Uterus (tissue), 4 donors: ENCODE measurements at places on chromosomes 12 and 14.

GRCh38 chr14:78992867-78993266, 822.7 kb downstream of the NRXN3 start:
- no peak for DNase-seq

DNA sequence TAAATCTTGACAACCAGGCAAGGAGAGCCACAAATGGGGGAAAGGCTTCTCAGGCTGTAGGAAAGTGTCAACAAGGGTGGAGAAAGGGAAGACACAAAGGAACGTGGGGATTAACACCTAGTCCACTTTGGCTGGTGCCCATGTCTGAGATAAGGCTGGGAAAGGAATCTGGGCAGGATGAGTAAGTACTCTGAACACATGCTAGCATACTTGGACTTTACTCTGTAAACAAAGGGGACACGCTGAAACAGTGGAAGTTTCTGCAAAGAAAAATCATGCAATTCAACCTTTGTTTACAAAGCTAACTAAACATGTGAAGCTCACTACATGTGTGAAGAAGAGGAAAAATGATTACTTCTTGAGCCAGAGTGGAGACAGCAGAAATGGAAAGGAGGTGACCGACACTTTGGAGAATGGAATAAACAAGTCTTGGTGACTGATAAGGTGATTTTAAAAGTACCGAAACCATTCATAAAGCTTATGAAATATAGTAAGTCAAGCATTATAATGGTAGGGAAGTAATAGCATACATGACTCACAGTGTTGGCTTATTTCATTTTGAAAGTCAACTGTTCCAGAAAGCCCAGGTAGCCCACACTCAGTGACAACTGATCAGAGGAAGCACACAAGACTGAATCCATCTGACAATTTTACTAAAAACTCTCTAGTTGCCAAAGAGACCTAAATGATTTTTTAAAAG, 13.2 kb downstream of the CPNE8 start:
- no peak for DNase-seq

- no peak for DNase-seq
These were observed 32.7 kb downstream of the JAG2 start for GRCh38 chr14:105135700-105136395.

DNA sequence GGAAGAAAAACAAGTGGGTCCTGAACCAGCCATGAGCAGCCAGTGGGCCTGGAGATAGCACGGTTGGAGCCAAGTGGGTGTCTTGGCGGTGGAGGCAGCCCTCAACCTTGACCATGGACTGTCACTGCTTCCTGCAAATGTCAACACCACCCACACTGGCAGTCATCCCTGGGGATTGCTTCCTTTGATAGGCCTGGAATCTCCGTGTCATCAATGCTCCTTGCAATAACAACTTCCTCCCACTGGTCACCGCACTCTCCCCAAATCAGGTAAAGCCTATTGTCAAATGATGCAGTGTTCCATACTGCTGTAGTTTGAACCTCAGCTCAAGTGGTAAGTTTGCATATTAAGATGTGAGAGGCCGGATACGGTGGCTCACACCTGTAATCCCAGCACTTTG, 129.1 kb downstream of the NTF3 start:
- no peak for DNase-seq

DNA sequence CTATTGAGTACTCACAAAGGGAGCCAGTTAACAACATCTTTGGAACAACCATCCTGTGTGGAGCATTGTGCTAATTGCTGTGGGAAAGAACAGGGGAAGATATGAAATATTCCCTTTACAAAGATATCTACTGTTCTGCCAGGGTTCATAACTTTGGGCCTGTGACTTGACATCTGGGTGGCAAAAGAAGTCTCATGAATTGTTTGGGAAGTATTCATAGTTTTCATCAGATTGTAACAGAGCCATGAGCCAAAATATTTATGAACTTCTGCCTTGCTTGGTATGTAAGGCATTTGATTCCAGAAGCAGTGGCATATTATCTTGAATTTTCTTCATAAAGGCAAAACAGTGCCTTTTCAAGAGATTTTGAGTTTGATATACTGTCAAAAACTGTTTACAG, 816.2 kb downstream of the DIO2 start:
- no peak for DNase-seq

GRCh38 chr14:30496852-30497251, 62.1 kb upstream of the G2E3 start:
- DNase-seq: no peak

DNA sequence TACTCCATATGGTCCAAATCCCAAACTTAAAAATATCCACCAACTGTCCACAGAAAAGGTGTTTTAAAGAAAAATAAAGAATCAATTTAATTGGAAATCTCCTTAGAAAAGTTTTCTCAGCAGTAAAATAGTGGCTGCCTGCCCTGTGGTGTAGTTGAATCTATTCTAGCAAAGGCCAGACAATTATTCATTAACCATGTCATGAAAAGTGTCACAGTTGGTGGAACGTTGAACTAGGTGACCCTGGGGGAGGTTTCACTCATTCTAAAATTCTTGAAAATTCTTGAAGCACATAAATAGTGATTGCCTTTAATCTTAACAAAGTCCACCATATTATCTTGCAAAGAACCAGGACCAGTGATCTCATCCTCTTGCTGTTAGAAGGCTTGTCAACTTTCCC, 78.4 kb upstream of the GZMB start:
- DNase-seq: no peak

DNA sequence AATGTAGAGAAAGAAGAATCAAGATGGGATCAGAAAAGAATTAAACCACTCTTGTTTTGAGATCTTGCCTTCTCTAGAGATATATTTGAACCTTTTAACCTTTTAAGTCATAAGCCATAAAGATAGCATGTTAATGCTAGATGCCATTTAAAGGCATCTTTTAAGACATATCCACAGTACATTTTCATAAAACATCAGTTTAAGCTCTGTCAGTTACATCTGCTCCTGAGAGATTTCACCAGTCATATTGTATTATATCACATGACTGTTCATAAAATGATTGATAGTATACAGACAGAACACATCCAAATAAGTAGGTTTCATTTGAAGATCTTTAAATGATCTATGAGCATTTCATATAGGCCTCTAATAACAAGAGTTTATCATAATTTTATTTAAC, 1238.5 kb downstream of the SLC16A7 start:
- DNase-seq: no peak

DNA sequence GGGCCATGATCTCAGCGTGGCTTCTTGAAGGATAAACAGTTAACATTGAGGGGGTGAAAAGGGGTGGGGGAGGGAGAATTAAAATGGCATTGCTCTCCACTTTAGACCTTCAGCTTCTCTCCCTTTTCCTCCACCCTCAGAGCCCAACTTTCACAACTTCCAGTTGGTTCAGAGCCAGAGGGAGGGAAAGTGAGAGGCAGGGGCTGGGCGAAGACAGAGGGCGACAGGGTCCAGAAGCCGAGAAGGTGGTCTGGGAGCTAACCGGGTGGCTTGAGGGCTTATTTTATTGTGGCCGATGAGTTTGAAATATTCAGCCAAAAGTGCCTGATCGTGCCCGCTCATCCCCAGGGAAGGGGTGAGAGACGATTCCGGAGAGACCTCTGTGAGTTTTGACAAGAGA, 4.1 kb downstream of the BMP4 start:
- DNase-seq: no peak

GRCh38 chr14:101050901-101051490, 147.5 kb upstream of the RTL1 start:
- no peak for DNase-seq

- DNase-seq: no peak
These were observed 1009.6 kb downstream of the DIO2 start for GRCh38 chr14:79201564-79202207.

DNA sequence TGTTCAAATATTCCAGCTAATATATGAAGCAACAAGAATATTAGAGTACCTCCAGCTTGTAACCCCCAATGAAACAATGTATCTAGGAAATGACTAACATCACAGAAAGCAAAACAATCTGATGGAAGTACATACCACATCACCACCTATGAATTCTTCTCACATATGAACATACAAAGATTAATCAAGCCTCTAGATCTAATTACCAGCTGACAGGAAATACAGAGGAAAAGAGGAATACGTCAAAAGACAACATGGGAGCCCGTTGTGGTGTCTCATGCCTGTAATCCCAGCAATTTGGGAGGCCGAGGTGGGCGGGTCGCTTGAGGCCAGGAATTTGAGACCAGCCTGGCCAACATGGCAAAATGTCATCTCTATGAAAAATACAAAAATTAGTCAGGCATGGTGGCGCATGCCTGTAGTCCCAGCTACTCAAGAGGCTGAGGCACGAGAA, 7.5 kb downstream of the NEDD8 start:
- no peak for DNase-seq

DNA sequence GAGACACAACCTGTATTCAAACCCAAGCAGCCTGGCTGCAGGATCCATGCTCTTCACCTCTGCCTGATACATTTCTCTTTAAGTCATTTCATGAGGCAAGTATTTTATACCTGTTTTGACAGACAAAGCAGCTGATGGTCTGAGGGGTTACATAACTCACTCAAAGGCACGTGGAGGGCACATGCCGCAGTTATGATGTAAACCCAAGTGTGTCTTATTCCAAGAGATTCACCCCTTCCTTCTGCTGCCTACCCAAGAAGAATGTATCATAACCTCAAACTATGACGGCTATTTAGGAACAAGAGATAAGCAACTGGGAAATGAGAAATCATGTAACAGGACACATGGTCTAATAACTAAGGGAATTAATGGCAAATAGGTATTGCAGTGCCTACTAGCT, 329.8 kb upstream of the TMPO start:
- no peak for DNase-seq

- no peak for DNase-seq
These were observed 3.9 kb upstream of the TBC1D30 start for GRCh38 chr12:64820593-64820992.

DNA sequence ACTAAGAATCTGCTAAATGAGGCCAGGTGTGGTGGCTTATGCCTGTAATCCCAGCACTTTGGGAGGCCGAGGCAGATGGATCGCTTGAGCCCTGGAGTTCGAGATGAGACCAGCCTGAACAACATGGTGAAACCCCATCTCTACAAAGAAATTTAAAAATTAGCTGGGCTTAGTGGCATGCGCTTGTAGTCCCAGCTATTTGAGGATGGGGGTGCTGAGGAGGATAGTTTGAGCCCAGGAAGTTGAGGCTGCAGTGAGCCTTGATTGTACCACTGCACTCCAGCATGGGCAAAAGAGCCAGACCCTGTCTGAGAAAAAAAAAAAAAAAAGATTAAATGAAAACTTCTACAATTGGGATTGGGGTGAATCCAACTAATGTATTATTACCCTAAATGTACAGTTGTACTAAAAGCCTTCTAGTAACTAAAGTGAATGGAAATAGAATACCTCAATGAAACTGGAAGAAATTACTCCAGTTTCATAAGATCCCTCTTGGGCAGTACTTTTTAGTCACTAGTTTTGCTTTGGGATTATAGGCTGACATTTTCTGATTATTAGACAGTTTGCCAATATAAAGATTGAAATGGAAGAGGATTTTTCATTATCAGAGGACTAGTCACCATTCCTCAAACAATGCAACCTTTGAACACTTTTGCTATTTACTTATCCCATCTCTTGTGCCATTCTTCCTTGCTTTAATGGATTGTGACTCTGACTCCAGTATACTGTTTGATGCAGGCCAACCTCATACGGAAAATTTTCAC, 14.3 kb downstream of the COCH start:
- DNase-seq: no peak

GRCh38 chr12:101455685-101456084, 19.5 kb upstream of the SPIC start:
- no peak for DNase-seq

DNA sequence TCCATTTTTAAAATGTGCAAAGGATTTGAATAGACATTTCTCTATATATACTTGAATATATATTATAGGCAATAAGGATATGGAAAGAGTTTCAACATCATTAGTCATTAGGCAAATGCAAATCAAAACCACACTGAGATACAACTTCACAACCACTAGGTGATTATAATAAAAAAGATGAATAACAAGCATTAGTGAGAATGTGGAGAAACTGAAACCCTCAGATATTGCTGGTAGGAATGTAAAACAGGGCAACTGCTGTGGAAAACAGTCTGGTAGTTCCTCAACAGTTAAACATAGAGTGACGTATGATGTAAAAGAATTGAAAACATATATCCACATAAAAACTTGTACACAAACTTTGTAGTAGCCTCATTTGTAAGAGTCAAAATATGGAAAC, 11.7 kb upstream of the BATF start:
- no peak for DNase-seq

DNA sequence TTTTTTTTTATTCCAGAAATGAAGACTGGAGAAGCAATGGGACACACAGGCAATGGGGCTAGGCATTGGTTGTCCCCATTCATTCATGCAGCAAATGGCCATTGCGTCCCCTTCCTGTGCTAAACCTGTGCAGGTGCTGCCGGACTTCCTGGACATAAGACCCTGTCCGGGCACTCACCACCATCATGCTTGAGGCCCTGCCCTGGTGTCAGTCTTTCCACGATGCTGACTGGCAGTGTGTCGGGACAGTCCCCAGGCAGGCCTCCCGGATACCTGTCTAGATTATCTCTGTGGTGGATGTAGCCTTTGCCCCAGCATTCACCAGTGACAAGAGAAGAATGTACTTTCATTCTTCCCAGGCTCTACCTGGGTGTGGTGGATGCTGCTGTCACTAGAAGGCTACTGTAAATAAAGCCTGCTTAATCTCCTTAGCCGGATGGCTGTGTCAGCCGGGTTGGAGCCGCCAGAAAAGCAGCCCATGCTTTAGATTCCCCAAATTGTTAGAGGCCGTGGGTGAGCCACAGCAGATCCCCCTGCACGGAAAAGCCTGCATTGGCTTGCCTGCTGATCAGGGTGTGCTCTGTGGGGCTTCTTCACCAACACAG, 94.5 kb upstream of the PARP11 start:
- no peak for DNase-seq

DNA sequence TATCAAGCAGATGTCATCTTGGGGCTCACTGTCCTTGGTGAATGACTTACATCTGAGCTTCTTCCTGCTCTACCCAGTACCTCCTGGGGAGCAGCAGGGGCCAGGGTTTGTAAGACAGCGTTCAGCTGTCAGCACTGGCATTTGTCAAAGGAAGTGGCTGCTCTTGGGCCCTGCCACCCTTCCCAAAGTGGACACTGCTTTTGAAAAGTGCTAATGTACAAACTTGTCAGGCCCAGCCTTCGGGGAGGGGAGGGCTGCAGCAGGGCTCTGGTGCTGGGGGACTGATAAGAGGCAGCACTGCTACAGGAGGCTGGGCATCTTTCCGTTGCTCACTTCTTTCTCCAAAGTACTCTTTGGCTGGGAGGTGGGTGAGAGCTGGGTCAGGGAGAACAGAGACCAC, 59.8 kb upstream of the RBM19 start:
- DNase-seq: no peak
